ENCODE measurements at places on chromosomes 16 and 17.

DNA sequence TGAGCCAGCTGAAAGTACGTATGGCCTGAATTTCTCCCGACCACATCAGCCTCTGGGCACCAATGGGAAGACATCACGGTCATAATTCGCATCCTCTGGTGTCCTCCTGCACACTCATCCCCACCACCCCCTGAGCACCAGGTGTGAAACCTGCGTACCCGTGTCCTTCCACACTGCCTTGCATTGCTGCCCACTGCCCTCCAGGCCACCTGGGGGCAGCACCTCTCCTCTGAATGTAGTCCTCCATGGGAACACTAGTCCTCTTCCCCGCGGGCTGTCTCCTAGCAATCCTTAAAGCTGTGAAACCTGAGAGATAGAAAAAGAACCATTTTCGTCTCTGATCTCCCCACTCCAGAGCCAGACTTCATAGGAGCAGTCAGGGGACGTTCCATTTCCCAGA lies 125.5 kb downstream of the ZNF18 start:
- no peaks in the 10 kb centered on the region for H3K27me3 ChIP-seq
- no peaks in the 10 kb centered on the region for H3K4me1 ChIP-seq
- no peak overlapping the region for H3K27ac ChIP-seq
- DNase-seq: no peak

DNA sequence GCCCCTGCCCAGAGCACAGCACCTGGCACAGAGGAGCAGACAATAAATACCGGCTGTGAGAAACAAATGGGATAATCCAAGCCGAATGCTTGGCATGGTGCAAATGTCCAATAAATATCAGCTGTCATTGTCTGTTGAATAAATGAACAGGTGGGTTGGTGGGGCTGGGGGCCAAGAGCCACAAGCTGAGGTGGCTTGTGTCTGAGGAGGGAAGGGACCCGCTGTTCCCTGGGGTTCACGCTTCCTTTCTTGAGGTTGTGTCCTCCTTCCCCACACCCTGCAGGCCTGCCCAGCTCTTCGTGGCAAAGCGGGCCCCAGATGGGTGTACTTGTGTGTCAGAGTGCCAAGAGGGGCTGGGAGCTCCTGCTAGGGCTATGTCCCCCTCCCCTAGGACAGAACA lies 38.6 kb downstream of the ARHGAP27 start:
- H3K27me3 ChIP-seq: no peaks in the 10 kb centered on the region
- H3K4me3 ChIP-seq: no peak overlapping the region
- H3K4me1 ChIP-seq: no peaks in the 10 kb centered on the region
- no peak for DNase-seq
- H3K27ac ChIP-seq: no peak overlapping the region

- H3K36me3 ChIP-seq: no peaks in the 10 kb centered on the region
- H3K4me1 ChIP-seq: peaks cover 3% of the 10 kb centered on the region
- H3K27me3 ChIP-seq: no peaks in the 10 kb centered on the region
- H3K27ac ChIP-seq: no peak overlapping the region
- H3K4me3 ChIP-seq: no peak overlapping the region
- no peak for DNase-seq
Measured at GRCh38 chr16:4572715-4573114, 16.6 kb downstream of the C16orf96 start.

DNA sequence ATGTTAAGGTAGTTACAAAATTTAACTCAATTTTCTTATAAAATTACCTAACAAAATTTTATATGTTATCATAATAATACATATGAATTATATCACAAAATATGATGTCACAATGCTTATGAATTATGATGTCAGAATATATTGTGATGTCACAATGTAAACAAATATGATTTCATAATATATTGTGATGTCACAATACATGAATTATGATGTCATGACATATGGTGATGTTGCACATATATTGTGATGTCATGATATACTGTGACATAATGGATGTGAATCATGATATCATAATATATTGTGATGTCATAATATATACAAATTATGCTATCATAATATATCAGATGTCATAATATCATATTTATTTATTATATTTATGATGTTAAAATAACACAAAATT lies 1879.9 kb downstream of the TP53TG3F start:
- H3K27ac ChIP-seq: no peak overlapping the region
- no peaks in the 10 kb centered on the region for H3K4me1 ChIP-seq
- no peak for DNase-seq
- H3K27me3 ChIP-seq: no peaks in the 10 kb centered on the region

DNA sequence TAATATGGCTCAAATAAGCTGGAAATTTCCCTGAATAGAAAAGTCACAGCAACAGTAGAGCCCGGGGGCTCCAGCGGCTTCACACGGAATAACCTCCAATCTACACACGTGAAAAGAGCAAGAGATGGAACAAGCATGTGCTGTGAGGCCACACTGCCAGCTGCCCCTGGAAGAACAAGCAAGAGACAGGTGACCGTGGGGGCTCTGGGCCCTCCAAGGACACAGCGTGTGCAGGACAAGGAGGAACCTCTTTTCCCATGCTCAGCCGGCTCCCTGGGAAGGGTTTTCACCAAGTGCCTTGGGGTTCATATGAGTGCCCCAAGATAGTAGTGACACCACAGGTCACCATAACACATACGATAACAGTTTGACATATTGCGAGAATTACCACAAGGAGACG lies 110.2 kb upstream of the ZNF750 start:
- no peaks in the 10 kb centered on the region for H3K4me1 ChIP-seq
- H3K4me3 ChIP-seq: no peak overlapping the region
- H3K27ac ChIP-seq: no peak overlapping the region
- no peak for DNase-seq
- no peaks in the 10 kb centered on the region for H3K27me3 ChIP-seq
- H3K36me3 ChIP-seq: peaks cover 4% of the 10 kb centered on the region

DNA sequence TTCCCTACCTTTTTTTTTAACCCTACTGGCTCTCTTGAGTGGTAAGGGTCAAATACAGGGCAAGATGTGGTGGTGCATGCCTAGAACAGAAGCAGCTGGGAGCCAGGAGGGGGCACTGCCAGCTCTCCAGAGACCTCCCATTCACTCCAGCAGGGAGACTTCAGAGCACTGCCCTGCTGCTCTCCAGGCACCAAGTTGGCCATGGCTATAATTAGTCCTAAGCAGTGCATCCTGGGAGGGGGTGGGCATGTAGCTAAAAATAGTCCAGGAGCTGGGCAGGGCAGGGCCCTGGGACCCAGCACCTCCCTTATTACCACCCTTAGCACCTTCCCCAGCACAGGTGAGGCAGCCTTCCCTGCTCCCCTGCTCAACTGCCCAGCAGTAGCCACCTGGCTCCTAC lies 3.5 kb downstream of the CORO6 start:
- no peak for DNase-seq
- H3K27ac ChIP-seq: no peak overlapping the region
- H3K4me3 ChIP-seq: no peak overlapping the region
- H3K36me3 ChIP-seq: no peaks in the 10 kb centered on the region
- H3K4me1 ChIP-seq: peaks cover 55% of the 10 kb centered on the region
- no peaks in the 10 kb centered on the region for H3K27me3 ChIP-seq

All from effector memory CD4-positive, alpha-beta T cell (primary cell).